Adrenal gland (tissue), 19 donors: ENCODE measurements at places on chromosomes 1 and 21. TPM values are rescaled to one million over a fixed set of nuclear protein-coding genes. Genes with fewer than 3 reads are reported as not detected.

The RNF187 gene
- total RNA-seq = 273 TPM

The ANGPTL3 gene
- total RNA-seq = not detected

The THRAP3 gene
- 84.5 TPM for total RNA-seq

The TNFRSF18 gene
- total RNA-seq = not detected

The HES3 gene
- not detected for total RNA-seq

The CNR2 gene
- not detected for total RNA-seq

The SLC44A3 gene
- 9.8 TPM for total RNA-seq

The MAST2 gene
- total RNA-seq = 23.4 TPM

The CRB1 gene
- total RNA-seq = 0.35 TPM

The MAGI3 gene
- 17.5 TPM for total RNA-seq

The LCE1E gene
- not detected for total RNA-seq

The OR6N1 gene
- not detected for total RNA-seq

The CXADR gene
- 20.1 TPM for total RNA-seq

The TARS2 gene
- 25.7 TPM for total RNA-seq

The KRTAP10-4 gene
- total RNA-seq = not detected

The GPX7 gene
- 29.5 TPM for total RNA-seq

The UBL4B gene
- 0.18 TPM for total RNA-seq

The RBM11 gene
- total RNA-seq = 53.7 TPM

The ILDR2 gene
- not detected for total RNA-seq

The EFNA1 gene
- 27.7 TPM for total RNA-seq

The RGS13 gene
- not detected for total RNA-seq

The NLRP3 gene
- 2.7 TPM for total RNA-seq

The TDRD5 gene
- 0.64 TPM for total RNA-seq

The DDAH1 gene
- 84.5 TPM for total RNA-seq

The LCE1C gene
- not detected for total RNA-seq

The KCNE2 gene
- not detected for total RNA-seq

The NBPF4 gene
- not detected for total RNA-seq

The AMY2A gene
- 0.17 TPM for total RNA-seq

The S100A1 gene
- total RNA-seq = 0.97 TPM

The KIF14 gene
- 1.2 TPM for total RNA-seq

The E2F2 gene
- total RNA-seq = 0.50 TPM

The CELA3B gene
- total RNA-seq = 7.0 TPM

The C8A gene
- total RNA-seq = not detected

The ZMYND12 gene
- total RNA-seq = 1.5 TPM

The METTL18 gene
- 7.3 TPM for total RNA-seq

The RAB4A gene
- total RNA-seq = 60.3 TPM

The NHLH1 gene
- total RNA-seq = not detected

The CYYR1 gene
- 58.1 TPM for total RNA-seq

The SHISA4 gene
- total RNA-seq = 95.1 TPM

The UCK2 gene
- 12.5 TPM for total RNA-seq

The ADGRL4 gene
- total RNA-seq = 8.4 TPM

The TINAGL1 gene
- 51.5 TPM for total RNA-seq

The AGL gene
- total RNA-seq = 22.5 TPM

The TAL1 gene
- total RNA-seq = 5.1 TPM
